SHP77 treated with DMSO at 0.1 percent for 48 hours (cell line): ENCODE measurements at places on chromosomes 1 and 21.

DNA sequence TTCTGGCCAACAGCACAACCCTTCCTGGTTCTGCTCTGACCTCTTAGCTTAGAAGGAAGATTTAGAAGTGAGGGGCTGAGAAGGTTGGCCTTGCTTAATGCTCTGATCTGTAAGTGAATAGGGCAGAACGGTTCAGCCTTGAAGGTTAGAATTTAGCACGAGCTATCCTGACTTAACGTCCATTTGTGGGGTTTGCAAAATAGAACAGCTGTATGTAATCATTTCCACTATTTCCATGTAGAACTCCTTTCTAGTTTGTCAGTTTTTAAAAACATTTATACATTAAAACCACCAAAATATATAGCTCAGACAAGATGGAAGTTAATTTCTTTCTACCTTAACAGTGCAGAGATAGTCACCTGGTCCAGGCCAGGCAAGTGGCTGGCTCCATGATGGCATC is 89.9 kb downstream of the TBX19 start:
- no peak for DNase-seq

GRCh38 chr1:48939828-48940227 is 163.1 kb upstream of the BEND5 start:
- DNase-seq: no peak

DNA sequence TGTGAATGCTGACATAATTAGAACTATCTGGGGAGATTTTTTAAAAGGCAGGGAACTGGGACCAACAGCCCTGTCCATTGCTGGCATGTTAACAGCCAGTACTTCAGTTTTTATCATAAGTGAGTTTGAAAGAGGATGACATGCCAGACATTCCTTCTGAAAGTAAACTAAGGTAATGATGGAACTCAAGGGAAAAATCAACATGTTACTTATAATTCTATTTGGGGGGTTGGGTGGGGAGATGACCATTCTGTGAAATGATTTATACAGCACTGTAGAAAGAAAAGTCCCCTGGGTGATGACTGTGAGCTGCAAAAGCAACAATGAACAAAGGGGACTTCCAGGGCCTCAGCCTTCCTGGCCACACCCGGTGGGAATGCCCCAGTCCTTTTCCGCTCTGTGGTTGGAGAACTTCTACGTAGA is 5.4 kb upstream of the LAMC2 start:
- no peak for DNase-seq

DNA sequence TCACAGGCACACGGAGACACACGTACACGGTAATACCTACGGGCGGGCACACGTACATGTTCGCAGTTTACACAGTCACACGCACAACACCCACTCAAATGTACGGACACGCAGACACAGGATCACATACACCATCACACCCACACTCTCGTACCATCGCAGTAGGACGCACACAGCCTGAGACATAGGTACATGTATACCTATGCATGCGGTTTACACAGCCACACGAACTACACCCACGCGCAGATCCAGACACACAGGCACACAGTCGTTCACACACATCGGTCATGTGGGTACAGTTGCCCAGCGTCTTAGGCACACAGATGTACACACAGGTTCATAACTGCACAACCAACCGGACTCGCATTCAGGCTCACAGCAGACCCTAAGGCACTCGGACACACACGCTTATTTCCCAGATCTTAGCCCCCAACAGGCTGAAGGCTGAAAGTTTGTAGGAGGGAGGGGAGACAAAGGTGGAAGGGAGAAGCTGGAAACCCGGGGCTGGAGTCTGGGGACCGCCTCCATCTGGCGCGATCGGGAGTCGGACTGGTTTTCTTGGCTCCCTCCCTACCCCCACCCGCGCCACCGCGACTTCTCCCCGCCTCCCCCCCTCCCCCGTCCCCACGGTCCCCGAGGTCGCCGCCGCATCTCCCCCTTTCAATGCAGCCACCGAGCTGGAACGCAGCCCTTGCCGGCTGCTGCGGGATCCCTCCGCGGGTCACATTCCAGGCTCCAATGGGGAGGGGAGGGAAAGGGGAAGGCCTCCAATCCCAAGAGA is 51.9 kb upstream of the SYNC start:
- no peak for DNase-seq

DNA sequence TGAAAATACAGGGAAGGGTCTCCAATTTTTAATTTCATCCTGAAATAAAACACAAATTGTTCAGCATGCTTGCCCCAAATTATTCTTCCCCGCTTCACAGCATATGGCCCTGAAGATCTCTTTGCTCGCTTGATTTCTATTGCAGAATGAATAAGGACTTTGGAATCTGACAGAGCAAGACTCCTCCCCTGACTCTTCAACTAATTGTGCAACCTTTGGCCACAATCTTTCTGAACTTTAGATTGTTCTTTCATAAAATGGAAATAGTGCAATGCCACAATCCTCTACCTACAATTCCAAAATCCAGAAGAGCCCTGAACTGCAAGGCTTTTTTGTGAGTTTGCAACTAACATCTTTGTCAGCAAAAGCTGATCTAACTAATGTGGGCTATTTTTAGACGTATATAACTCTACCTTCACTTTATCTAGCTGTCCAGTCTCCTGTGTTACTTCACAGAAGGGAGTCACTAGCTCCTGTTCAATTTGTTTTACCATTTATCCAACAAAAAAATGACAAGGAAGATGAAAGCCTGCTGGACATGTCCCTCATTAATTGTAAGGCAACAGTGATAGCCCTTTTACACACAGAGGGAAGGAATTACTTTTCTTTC is 13.4 kb downstream of the RNASEL start:
- DNase-seq: no peak

DNA sequence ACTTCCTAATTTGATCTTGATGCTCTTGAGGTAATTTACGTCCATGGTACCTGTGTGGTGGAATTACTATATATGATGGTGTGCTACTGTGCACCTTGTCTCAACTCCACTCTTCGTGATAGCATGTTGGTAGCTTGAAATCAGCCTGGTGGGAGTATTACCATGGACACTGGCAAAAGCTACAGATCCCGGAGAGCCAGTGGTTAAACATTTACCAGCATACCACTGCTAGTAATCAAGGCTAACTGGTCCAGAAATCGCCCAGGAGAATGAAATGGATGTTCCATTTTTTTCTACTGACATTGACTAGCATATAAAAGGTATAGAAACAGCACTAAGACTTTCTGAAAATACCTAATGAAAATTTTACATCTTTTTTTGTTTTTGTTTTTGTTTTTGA is 30.6 kb downstream of the ELK4 start:
- no peak for DNase-seq

GRCh38 chr1:59604191-59604590 is 210.6 kb upstream of the HOOK1 start:
- no peak for DNase-seq
